ENCODE measurements at places on chromosomes 2 and 18. TPM values are rescaled to one million over a fixed set of nuclear protein-coding genes. Genes with fewer than 3 reads are reported as not detected.

Gene OR6B3
- not detected for total RNA-seq

Gene RGPD3
- 0.32 TPM for total RNA-seq

Gene SLC38A11
- total RNA-seq = not detected

Gene UGT1A10
- not detected for total RNA-seq

Gene CWC22
- 17.3 TPM for total RNA-seq

Gene CYP26B1
- under 0.01 TPM for total RNA-seq

Gene CXCR1
- not detected for total RNA-seq

Gene TGFBRAP1
- 29.8 TPM for total RNA-seq

Gene PAX8
- total RNA-seq = under 0.01 TPM

Gene IL36B
- not detected for total RNA-seq

Gene RUFY4
- not detected for total RNA-seq

Gene CD28
- not detected for total RNA-seq

Gene MAPRE2
- 29.2 TPM for total RNA-seq

Gene AFF3
- total RNA-seq = not detected

Gene PRADC1
- total RNA-seq = 17.8 TPM

Gene GPC1
- 10.4 TPM for total RNA-seq

Gene SH3BP4
- 28.1 TPM for total RNA-seq

Gene EIF2AK3
- total RNA-seq = 17.9 TPM

Gene PROC
- total RNA-seq = not detected

Gene SFT2D3
- total RNA-seq = 5.2 TPM

Gene HOXD11
- total RNA-seq = not detected

Gene XIRP2
- 0.32 TPM for total RNA-seq

Gene MYOM1
- total RNA-seq = 0.91 TPM

Gene MC2R
- total RNA-seq = not detected

Gene AQP4
- total RNA-seq = not detected

Measured in epithelial cell of umbilical artery (primary cell).